ENCODE measurements at places on chromosomes 5 and 9. TPM values are rescaled to one million over a fixed set of nuclear protein-coding genes. Genes with fewer than 3 reads are reported as not detected.
A peak's percentile ranks its signal among the peaks of the same experiment; 100 is the strongest.

DNA sequence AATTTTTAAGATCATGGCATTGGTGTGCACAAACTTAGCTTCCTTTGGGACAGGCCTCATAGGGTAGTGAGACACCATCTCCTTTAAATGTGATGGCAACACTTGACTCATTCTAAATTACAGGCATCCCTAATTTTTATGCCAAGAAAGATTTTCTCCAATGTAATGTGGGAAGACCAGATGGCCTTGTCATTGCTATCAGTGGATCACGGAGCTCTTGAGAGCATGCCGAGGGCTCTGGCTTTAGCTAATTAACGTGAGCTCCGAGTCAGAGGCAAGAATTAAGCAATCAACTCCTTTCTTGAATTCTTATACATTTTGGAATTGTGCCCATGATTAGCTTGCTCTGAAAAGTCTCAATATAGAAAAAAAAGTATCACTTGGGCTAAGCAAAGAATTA, 215.8 kb downstream of the LRRC70 start:
- DNase-seq, result no peak
- no peak overlapping the region for H3K4me3 ChIP-seq
- no peaks in the 10 kb centered on the region for H3K36me3 ChIP-seq
- H3K27me3 ChIP-seq, result no peaks in the 10 kb centered on the region
- no peak overlapping the region for H3K27ac ChIP-seq
- H3K4me1 ChIP-seq, result no peaks in the 10 kb centered on the region

DNA sequence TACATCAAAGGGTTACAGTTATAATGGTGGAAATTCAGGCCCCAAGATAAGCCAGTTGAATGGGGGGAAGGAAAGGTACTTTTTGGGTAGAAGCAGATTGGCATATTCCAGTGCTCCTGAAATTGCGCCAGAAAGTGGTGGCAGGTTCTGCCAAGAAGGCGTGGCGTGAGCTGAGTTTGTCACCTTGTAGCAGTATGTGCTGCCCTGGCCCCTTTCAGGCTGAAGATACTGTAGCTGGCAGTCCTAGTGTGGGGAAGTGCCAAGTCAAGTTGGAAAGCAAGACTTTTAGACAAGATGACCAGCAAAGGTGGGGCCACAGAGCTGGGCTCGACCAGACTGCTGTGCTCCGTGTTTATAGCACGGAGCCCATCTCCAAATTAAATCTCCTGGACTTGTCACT, 133.6 kb upstream of the GLRA1 start:
- no peaks in the 10 kb centered on the region for H3K27me3 ChIP-seq
- no peak overlapping the region for H3K27ac ChIP-seq
- H3K4me1 ChIP-seq, result no peaks in the 10 kb centered on the region
- no peak overlapping the region for H3K4me3 ChIP-seq
- H3K36me3 ChIP-seq, result no peaks in the 10 kb centered on the region

DNA sequence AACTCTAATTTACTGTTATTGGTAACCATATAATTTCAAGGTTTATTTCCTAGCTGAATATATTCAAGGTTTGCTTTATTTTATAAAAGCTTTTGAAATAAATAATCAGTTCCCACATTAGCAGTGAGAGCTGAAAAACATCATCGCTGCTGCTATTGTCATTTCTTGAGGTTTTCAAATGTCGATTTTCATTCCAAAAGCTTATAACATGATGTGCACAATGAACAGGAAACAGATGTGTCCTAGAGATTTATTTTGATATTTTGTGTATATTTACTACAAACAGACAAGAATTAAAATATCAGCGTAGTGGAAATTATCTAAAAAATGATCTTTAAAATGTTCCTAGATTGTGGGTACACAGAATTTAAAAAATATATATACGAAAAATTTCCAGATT, 10.5 kb upstream of the ITGA1 start:
- H3K27ac ChIP-seq, result no peak overlapping the region
- H3K27me3 ChIP-seq, result no peaks in the 10 kb centered on the region
- H3K4me1 ChIP-seq, result no peaks in the 10 kb centered on the region
- H3K4me3 ChIP-seq, result no peak overlapping the region

GRCh38 chr5:95134326-95134725, 150.6 kb downstream of the MCTP1 start:
- no peak overlapping the region for H3K27ac ChIP-seq
- H3K4me1 ChIP-seq, result no peaks in the 10 kb centered on the region
- no peak for DNase-seq

GRCh38 chr5:82387001-82387818, 109.1 kb upstream of the RPS23 start:
- H3K36me3 ChIP-seq, result no peaks in the 10 kb centered on the region
- DNase-seq, result no peak
- no peak overlapping the region for H3K27ac ChIP-seq
- no peaks in the 10 kb centered on the region for H3K27me3 ChIP-seq
- no peak overlapping the region for H3K4me3 ChIP-seq

DNA sequence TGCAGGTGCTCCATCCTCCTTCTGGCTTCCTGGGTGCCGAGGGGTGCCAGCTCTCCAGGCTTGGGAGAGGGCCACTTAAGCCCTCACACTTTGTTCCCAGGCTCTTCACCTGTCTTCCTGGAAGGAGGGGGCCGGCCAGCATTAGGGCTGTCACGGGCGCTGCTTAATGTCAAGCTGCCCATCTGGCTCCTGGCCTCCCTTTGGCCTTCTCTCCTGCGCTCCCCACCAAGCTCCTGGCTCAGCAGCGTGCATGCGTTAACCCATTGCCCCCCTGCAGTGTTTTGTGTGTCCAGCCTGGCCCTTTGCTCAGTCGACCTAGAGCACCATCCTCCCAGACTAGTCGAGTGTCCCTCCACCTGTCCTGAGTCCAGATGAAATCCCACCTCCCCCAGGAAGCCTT, 21.3 kb downstream of the NTNG2 start:
- H3K27ac ChIP-seq, result no peak overlapping the region
- peaks cover 3% of the 10 kb centered on the region for H3K27me3 ChIP-seq
- no peaks in the 10 kb centered on the region for H3K4me1 ChIP-seq
- no peak overlapping the region for H3K4me3 ChIP-seq
- DNase-seq, result no peak
- no peaks in the 10 kb centered on the region for H3K36me3 ChIP-seq

DNA sequence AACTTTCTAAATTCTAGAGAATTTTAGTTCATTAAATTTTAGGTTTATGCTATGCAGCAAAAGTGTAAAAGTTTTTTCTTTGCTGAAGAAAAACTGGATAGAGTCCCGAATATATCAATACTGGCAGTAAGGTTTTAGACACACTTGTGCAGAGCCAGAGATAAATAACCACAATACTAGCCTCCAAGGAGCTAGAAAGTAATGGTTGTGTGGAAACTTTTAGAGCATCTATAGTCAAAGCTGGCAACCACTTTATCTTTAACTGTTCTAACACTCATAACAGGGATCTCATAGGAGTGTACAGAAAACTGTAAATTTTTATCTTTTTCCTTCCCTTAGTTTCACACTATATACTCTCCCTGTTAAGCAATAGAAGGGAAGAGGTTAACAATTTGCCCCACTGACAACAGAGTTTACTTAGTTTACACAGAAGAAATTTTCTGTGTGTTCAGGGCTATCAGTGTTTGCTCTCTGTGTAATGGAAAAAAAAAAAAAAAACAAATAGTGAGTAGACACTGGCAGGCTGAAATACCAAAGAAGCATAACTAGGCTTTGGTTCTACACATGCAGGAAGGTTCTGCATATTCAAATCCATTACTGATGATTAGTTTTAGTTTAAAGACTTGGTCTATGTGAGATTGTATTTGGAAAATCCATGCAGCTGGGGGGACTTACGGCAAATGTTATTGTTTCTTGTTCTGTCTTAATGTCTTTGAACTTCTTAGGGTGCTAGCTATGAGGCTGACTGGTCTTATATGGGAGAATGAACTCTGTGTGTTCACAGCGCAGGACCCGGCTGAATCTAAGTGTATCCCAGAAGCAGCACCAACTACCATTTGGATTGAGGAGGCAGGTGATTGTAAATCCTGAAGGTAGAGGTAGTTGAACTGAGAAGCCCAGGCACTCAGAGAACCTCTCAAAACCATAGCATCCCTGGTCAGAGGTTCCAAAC, 187.6 kb downstream of the PCSK1 start:
- no peak overlapping the region for H3K4me3 ChIP-seq
- DNase-seq, result no peak
- no peaks in the 10 kb centered on the region for H3K27me3 ChIP-seq
- H3K36me3 ChIP-seq, result no peaks in the 10 kb centered on the region

GRCh38 chr9:19375538-19375937, 4.5 kb downstream of the RPS6 start:
- H3K36me3 ChIP-seq, result peaks cover 36% of the 10 kb centered on the region
- no peak overlapping the region for H3K27ac ChIP-seq
- H3K4me1 ChIP-seq, result peaks cover 14% of the 10 kb centered on the region
- DNase-seq, result no peak

DNA sequence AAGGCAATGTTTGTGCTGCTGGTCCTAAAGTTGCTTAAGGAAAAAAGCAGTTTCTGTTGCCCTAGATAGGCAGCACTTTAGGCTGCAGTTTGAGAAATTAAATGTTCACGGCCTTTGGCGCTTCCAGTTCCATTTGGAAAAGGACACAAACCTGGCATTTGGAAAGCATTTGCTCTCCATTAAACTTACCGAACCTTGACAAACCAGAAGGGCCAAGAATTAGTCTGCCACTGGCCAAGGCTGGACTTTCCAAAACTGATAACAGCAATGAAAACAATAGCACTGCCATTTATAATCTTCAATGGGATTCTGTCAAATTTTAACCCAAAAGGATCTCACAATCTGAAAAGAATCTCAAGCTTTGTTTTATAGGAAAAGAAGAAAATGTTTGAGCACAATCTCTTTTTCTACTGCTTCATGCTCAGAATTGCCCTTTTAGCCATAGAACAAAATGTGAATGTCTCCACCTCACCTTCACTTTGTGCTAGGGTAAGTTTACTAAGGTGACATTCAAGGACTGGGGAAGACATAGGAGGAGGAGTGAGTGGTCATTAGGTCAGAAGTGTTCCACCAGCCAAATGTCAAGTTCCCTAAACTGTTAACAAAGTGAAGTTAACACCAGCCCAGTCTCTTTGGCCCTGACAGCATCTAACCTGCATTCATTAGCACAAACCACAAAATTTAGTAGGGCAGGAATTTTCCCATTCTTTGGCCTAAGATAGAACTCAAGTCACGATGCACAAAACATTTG, 583.4 kb upstream of the DMAC1 start:
- H3K4me3 ChIP-seq, result no peak overlapping the region
- no peaks in the 10 kb centered on the region for H3K36me3 ChIP-seq
- H3K4me1 ChIP-seq, result peaks cover 17% of the 10 kb centered on the region
- no peak overlapping the region for H3K27ac ChIP-seq
- H3K27me3 ChIP-seq, result no peaks in the 10 kb centered on the region

GRCh38 chr5:179697108-179697507, 1.7 kb upstream of the CANX start:
- no peak for DNase-seq
- no peaks in the 10 kb centered on the region for H3K27me3 ChIP-seq
- H3K27ac ChIP-seq, result peak overlapping the region; percentile 93
- H3K4me1 ChIP-seq, result peaks cover 36% of the 10 kb centered on the region

GRCh38 chr9:15785584-15785983, 232.7 kb downstream of the CCDC171 start:
- no peaks in the 10 kb centered on the region for H3K4me1 ChIP-seq
- no peak for DNase-seq
- no peaks in the 10 kb centered on the region for H3K27me3 ChIP-seq
- H3K27ac ChIP-seq, result no peak overlapping the region

DNA sequence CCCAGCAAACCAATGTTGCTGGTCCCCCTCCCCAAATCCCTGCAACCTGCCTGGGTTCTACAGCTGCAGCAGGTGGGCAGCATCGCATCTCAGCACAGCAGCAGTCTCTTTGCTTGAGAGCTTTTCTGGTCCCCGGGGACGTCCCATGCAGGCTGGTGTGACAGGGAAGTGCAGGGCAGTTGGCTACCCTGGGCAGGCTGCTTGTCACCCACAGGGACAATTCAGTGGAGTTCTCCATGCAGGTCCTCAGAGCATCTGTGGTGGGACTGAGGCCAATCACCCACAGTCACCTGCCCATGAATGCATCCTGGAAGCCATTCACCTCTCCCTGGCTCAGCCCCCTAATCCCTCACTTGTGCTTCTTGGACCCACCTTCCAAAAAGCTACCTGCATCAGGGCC, 43.9 kb upstream of the SEMA4D start:
- no peaks in the 10 kb centered on the region for H3K36me3 ChIP-seq
- DNase-seq, result no peak
- H3K27ac ChIP-seq, result no peak overlapping the region
- H3K4me3 ChIP-seq, result no peak overlapping the region
- no peaks in the 10 kb centered on the region for H3K4me1 ChIP-seq

DNA sequence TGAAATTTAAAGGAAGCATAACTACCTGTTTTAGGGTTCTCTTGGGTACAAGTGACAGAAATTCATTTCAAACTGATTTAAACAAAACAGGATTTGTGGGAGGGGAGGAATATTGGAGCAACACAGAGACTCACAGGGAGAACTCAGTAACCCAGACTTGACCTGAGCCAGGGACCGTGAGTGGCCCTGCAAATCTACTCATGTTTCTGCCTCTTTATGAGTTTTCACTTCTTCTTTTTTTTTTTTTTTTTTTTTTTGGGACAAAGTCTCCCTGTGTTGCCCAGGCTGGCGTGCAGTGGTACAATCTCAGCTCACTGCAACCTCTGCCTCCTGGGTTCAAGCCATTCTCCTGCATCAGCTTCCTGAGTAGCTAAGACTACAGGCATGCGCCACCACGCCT, 405.6 kb upstream of the ZNF608 start:
- no peak overlapping the region for H3K4me3 ChIP-seq
- no peak for DNase-seq
- H3K4me1 ChIP-seq, result no peaks in the 10 kb centered on the region
- no peaks in the 10 kb centered on the region for H3K27me3 ChIP-seq

- DNase-seq, result no peak
- H3K27ac ChIP-seq, result no peak overlapping the region
- H3K4me1 ChIP-seq, result no peaks in the 10 kb centered on the region
- no peaks in the 10 kb centered on the region for H3K36me3 ChIP-seq
- no peaks in the 10 kb centered on the region for H3K27me3 ChIP-seq
These were observed 28.0 kb downstream of the TEX10 start for GRCh38 chr9:100324594-100325200.

GRCh38 chr5:139650689-139651042, 2.5 kb downstream of the CXXC5 start:
- no peaks in the 10 kb centered on the region for H3K36me3 ChIP-seq
- peak overlapping the region; percentile 99 for H3K27ac ChIP-seq
- H3K4me1 ChIP-seq, result peaks cover 69% of the 10 kb centered on the region

DNA sequence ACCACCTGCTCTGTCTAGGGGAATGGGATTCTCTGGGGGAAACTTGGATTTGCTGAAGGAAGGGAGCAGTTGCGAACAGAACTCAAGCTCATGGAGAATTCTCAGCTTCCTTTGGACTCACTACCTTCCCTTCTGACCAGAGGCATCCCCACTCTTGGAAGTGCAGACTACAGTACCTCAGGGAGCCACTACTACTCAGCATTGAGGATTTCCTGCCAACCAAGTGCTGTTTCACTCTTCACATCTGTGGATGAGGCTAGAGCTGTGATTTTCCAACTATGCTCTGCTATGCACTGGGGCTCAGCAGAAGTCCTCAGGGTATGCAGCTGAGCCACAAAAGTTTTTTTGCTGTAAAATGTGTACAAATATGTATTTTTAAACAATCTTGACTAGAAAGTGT, 43.9 kb downstream of the MACROH2A1 start:
- DNase-seq, result no peak
- no peak overlapping the region for H3K4me3 ChIP-seq
- peaks cover 11% of the 10 kb centered on the region for H3K36me3 ChIP-seq
- H3K4me1 ChIP-seq, result peaks cover 24% of the 10 kb centered on the region
- no peaks in the 10 kb centered on the region for H3K27me3 ChIP-seq

The ZNF300 gene
- total RNA-seq, result 3.8 TPM

The PRRT1B gene
- not detected for total RNA-seq

The PITX1 gene
- total RNA-seq, result not detected
